ENCODE measurements at places on chromosomes 11 and 22.

DNA sequence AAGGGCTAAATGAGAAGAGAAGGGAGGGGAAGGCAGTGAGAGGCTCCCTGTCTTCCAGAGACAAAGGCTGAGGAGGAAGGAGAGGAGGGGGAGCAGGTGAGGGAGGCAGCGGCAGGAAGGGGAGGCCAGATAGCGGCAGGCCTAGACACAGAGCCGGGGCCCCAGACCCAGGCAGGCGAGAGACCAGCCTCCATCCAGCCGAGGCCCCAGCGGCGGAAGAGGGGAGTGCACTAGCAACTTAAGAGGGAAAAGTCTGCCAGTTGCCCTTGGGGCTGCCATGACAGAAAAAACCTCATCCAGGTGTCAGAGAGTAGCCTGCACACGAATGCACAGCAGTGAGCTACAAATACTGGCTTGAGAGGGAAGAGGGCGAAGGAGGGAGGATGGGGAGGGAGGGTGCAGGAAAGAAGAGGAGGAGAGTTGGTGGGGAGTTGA, 46.7 kb downstream of the IGLL1 start:
- no peak for DNase-seq

- no peak for DNase-seq
Observed at GRCh38 chr11:23569134-23569533, 708.9 kb upstream of the CCDC179 start.

DNA sequence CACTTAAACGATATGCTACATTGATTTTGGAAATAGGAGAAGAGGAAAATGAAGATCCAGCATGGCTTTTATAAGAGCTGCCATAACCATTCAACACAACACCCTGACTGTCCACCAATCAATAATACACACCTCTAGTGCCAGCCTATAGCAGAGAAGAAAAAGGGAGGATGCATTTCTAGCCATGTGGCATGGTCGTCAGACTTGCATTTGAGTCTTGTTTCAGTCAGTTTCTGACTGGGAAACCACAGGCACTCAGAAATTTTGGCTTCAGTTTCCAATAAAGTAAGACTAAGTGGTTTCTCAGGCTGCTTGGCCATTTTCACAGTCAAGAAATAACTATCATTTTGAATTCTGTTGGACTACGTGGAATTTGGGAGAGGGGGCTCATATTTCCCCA, 523.5 kb upstream of the LRRC4C start:
- DNase-seq, result no peak

DNA sequence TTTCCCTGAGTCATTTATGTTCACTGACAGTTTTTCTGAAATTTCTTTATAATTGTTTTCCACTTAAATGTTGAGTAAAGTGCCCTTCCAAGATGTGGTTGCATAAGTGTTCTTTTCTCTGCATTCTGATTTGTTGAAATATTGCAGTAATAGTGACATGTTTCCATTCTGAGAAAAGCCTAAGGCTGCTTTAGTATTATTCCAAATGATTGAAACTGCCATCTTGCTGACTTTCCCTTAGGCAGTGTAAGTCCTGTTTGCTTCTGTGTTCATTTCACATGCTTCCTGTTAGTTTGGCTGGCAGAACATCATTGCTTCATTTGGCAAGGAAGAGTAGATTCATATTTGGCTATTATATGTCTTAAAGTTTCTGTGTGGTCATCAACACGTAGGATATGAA, 146.5 kb downstream of the ELP4 start:
- no peak for DNase-seq

- DNase-seq, result no peak
Observed at GRCh38 chr11:65739022-65739421, 18.4 kb upstream of the RNASEH2C start.

Measured in naive B cell (primary cell).